ENCODE measurements at places on chromosomes 5 and 9. TPM values are rescaled to one million over a fixed set of nuclear protein-coding genes. Genes with fewer than 3 reads are reported as not detected.

The TSSK1B gene
- total RNA-seq: under 0.01 TPM

The TMEM174 gene
- not detected for total RNA-seq

The NR2F1-AS1 gene
- 60.7 TPM for total RNA-seq

The ABHD17B gene
- total RNA-seq: 113 TPM

The GOLGA2 gene
- total RNA-seq: 40.4 TPM

The CER1 gene
- not detected for total RNA-seq

The GRXCR2 gene
- total RNA-seq: not detected

The SEMA6A gene
- 15.5 TPM for total RNA-seq

The OR1J2 gene
- not detected for total RNA-seq

The SLC9A3 gene
- 1.2 TPM for total RNA-seq

The NKD2 gene
- 2.9 TPM for total RNA-seq

The IL3 gene
- total RNA-seq: not detected

The PTPRD gene
- total RNA-seq: 191 TPM

Measured in frontal cortex (tissue), 4 donors.